ENCODE measurements at places on chromosomes 12 and 14.

DNA sequence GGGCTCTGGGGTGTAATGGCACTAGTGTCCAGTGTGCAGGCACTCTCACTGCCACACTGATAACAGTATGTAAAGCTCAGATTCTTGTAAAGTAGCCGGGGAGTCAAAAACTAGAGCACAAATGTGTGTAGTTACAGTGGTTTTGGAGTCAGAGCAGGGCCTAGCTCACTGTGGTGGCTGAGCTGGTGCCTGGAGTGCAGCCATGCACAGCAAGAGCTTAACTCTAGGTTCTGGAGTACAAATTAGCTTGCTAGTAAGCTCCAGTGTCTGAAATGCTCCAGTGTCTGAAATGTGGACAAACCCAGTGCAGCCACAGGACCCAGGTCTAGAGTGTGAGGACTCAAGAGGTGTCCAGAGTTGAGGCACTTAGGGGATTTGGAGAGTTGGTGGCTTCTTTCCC lies 149.2 kb downstream of the MSRB3 start:
- no peak for DNase-seq

GRCh38 chr12:108181095-108181454 lies 52.0 kb downstream of the WSCD2 start:
- DNase-seq: no peak

DNA sequence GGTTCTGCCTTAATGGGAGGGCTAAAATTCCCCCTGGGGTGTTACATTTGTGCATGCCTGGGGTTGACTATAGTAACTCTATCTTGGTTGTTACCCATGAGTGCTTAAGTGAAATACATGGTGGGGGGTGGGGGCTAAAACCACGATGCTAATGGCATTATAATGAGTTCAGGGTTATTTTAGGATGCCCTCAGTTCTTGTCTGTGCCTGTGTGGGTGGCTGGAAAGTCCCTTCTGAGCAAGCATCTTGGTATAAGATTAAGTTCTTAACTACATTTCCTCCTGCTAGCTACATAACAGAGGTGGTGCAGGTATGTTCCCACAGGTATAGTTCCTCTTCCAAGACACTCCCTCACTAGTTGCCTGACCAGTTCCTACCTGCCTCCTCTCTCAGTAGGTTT lies 822.3 kb downstream of the LRFN5 start:
- DNase-seq: no peak

GRCh38 chr12:46946137-46946536 lies 120.3 kb upstream of the SLC38A4 start:
- no peak for DNase-seq

- no peak for DNase-seq
Observed at GRCh38 chr12:120787889-120788288, 62.3 kb downstream of the ACADS start.

GRCh38 chr14:95896498-95897135 lies 20.0 kb downstream of the TUNAR start:
- no peak for DNase-seq

DNA sequence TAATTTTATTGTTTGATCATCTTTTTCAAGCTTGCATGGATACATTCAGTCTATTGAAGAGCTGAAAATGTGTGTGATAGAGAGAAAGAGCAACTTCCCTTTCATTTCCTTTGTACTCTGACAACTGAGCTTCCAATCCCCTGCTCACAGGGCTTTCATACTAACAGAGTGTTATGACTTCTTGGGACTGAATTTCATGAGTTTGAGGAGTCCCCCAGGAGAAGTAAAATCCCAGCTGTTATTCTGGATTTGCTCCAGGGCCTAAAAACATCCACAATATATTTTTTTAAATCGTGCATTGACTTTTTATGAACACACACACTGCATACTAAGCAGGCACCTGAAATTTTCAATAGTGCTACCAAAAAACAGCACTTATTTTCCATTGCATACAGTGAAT lies 195.8 kb upstream of the CAND1 start:
- DNase-seq: no peak

DNA sequence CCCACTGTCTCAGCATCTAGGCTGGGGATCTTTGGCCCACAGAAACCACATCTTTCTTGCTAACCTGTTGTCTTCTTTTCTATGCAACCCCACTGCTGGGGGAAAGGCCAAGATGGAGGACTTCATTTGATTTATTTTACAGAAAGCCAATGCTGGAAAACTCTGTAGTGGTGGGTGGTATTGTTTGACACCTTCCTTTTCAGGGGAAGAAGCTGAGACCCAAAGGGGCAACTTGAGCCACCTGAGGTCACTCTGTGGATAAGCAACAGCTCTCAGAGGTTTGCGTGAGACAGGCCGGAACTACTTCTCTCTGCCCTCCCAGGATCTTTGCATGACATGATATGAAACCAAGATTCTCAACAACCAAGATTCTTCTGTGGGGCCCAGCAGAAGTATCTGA lies 645.2 kb downstream of the VRK1 start:
- no peak for DNase-seq

DNA sequence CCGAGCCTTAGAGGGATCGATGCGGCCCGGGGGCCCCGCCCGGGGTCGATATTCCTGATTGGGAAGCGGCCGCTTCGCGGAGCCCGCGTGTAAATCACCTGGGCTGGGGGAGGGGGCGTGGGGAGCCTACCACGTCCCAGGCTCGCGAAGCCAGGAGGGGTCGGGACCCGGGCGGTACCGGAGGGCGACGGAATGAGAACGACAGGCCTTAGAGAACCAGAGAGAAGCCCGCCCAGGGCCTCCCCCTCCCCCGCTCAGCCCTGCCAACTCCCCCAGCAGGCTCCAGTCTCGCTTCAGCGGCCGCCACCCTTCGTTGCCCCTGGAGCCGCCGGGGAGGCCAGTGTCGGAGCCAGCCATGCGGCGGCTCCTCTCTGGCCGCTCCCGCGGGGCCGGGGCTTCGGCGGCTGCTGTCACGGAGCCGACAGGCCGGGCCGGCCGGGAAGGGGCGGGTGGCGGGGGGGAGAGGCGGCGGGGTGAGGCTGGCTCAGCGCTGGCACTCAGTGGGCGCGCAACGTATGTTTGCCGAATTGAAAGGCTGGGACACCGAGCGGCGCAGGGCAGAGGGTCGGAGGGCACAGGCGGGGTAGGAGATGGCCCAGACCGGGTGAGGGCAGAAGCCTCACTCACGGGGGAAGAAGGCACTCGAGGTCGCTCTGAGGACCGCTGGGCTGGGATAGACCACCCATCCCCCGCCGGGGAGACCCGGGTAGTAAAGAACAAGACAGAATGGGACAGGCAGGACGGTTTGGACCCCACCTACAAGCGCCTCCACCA lies 1.4 kb upstream of the DNAJC22 start:
- peak; percentile 44 for DNase-seq

GRCh38 chr14:30005114-30005808 lies 77.6 kb upstream of the PRKD1 start:
- DNase-seq: no peak
